Mesothelial cell of epicardium (in vitro differentiated cells): ENCODE measurements at places on chromosomes 12 and 14. TPM values are rescaled to one million over a fixed set of nuclear protein-coding genes. Genes with fewer than 3 reads are reported as not detected.

GRCh38 chr12:111519083-111519482, 80.0 kb downstream of the ATXN2 start:
- no peak for DNase-seq

DNA sequence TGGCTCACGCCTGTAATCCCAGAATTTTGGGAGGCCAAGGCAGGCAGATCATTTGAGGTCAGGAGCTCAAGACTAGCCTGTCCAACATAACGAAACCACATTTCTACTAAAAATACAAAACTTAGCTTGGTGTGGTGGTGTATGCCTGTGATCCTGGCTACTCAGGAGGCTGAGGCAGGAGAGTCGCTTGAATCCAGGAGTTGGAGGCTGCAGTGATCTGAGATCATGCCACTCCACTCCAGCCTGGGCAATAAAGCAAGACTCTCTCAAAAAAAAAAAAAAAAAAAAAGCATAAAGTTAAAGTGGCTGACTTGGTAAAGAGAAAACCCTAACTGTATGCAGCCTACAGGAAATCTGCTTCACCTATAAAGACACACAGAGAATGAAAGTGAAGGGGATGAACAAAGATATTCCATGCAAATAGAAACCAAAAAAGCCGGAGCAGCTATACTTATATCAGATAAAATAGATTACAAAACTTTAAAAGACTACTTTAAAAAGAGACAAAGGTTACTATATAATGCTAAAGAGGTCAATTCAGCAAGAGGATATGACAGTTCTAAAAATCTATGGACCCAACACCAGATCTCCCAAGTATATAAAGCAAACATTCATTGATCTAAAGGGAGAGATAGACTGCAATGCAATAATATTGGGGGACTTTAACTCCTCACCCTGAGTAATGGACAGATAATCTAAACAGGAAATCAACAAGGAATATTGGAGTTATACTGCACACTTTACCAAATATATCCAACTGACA, 4.1 kb downstream of the CLEC2B start:
- DNase-seq: no peak

RNASE7 gene
- 0.29 to 0.66 TPM (median 0.34 TPM) in 3 replicates for total RNA-seq

- DNase-seq: no peak
These were observed 32.1 kb upstream of the NR2C1 start for GRCh38 chr12:95105540-95105939.

- no peak for DNase-seq
These were observed 239.4 kb upstream of the CRY1 start for GRCh38 chr12:107332743-107333142.
